Smooth muscle cell of the brain vasculature (primary cell): ENCODE measurements at places on chromosomes 5 and 9.
A peak's percentile ranks its signal among the peaks of the same experiment; 100 is the strongest.

DNA sequence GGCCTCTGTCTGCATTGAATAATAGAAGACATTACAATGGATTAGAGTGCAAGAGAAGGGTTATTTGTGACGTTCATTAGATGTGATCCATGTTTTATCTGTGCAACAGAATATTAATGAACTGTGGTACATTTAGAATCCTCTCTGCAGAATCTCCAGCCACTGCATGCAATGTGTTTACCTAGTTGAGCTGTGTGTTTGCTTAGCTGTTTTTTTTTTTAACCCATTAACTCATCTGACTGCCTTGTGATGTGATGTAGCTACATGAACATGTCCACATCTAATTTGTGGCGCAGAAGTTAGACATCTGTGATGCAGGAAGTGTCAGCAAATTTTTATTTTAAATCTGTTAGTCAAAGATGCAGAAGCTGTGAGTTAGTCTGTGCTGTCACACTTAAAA, 236.9 kb downstream of the CD180 start:
- no peak for DNase-seq

DNA sequence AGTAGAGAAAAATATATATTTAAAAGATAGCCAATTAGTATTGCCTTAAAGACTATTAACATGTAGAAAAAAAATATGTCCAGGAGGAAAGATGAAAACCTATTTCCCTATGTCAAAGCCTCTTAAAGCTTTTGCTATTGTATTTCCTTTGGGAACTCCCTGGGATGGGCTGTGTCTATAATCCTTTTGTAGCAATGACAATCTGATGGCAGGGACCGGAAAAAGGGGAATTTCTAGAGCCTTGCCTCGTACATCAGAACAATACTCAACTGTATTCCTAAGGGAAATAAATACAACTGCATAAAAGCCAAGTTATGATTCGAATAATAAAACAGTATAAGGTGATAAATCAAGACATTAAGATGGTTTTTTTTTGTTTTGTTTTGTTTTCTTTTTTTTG, 257.3 kb downstream of the MLLT3 start:
- no peak for DNase-seq

DNA sequence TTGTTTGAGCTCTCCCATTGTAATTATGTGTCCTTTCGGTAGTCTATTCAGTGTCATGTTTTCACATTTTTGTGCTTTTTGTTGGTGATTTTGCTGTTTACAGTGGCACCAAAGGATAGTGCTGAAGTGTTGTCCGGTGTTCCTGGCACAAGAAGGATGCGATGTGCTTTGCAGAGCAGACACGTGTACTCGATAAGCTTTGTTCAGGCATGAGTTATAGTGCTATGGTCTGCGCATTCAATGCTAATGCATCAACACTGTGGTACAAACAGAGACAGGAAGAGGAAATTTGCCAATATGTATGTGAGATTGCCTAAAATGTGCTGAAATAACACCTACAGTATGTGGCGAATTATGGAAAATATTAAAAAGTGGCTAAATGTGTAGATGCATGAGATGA, 913.4 kb upstream of the ACO1 start:
- no peak for DNase-seq

DNA sequence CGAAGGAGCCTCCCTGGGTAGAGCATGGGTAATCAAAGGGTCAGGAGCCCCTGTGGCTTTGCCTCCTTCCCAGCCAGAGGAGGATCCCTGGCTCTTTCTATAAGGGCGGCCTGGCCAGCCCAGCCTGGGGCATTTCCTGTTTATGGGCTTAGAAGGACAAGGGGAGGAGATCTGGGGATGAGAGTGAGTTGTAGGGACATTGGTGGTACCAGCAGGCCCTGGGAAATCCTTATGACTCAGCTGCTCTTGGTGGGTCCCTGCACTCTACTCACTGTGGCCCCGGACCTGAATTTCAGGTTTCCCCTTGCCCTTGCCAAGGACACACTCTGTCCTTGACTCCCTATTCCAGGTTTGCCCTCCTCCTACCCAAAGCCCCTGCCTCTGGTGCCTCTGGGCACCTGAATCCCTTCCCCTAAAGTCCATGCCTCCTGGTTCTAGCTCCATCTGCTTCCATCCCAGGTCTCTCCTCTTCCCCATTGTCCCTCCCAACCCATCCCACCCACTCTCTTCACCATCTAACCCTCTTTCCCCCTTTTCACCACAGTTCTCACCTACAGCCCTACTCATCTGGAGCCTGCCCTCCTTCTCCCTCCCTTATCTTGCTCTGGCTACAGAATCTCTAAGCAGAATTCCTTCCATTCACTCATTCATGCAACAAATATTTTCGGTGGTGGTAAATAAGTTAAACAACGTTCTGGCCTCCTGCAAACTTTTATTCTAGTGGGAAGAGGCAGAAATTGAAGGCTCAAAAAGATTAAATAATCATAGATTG, 34.9 kb downstream of the PCDH1 start:
- DNase-seq, result no peak

- peak; percentile 3 for DNase-seq
These were observed 15.5 kb upstream of the SLC36A3 start for GRCh38 chr5:151318850-151319732.

- no peak for DNase-seq
These were observed 782 bp upstream of the SKP1 start for GRCh38 chr5:134177369-134178095.

- no peak for DNase-seq
These were observed 140.9 kb upstream of the GAS1 start for GRCh38 chr9:87088192-87088591.

DNA sequence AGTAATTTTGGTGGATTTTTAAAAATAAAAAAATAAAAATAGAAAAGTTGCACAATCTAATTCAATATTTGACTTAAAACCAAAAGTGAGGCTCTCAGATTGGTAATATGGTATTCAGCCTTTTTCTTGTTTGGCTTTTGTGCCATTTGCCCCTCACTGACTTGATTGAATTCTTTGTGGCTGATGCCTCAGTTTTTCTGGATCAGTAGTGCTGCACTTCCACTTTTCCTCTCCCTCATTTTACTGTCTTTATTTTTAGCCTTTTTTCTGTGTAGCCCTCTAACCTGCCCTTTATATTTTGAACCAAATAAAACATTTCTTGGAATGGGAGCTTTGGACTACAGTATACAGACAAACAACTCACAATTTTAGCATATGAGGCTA, 3.8 kb upstream of the MSMP start:
- DNase-seq, result no peak

DNA sequence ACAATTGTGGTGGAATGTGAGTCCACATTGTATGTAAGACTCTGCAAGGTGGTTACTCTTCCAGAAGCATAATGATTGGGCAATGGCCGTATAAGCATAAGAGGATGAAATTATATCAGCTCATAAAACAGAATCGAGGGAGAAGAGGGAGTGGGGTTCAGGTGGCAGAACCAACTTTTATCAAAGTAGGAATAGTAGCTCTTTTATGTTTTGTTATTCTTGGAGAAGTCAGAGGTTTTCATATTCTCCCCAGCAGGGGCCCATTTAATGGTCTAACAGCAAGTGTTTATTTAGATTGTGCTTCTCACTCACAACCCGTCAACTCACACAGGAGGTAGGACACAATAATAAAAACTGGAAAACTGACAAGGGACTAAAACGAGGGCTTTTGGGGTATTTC, 291.3 kb upstream of the CD180 start:
- peak; percentile 28 for DNase-seq

GRCh38 chr5:143539742-143540141, 136.3 kb upstream of the NR3C1 start:
- no peak for DNase-seq

DNA sequence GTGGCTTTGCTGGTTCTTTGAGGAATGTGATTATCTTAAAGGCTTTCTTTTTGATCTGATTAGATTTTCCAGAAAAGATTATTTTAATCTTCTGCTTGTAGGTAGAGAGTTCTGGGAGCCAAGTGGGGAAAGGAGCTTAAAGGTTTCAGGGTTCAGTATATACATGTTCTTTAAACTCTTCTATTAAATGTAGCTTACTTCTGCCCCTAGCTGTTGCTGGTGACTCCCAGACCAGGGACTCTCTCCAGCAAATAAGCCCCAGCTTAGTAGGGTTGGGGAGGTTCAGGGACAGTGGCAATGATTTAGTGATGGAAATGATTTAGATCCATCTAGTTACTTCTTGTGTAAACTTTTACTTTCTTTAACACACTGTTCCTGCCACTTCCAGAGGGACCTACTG, 72.2 kb downstream of the SLC12A2 start:
- DNase-seq, result no peak

- DNase-seq, result no peak
These were observed 36.2 kb downstream of the SPOCK1 start for GRCh38 chr5:137462816-137463520.

DNA sequence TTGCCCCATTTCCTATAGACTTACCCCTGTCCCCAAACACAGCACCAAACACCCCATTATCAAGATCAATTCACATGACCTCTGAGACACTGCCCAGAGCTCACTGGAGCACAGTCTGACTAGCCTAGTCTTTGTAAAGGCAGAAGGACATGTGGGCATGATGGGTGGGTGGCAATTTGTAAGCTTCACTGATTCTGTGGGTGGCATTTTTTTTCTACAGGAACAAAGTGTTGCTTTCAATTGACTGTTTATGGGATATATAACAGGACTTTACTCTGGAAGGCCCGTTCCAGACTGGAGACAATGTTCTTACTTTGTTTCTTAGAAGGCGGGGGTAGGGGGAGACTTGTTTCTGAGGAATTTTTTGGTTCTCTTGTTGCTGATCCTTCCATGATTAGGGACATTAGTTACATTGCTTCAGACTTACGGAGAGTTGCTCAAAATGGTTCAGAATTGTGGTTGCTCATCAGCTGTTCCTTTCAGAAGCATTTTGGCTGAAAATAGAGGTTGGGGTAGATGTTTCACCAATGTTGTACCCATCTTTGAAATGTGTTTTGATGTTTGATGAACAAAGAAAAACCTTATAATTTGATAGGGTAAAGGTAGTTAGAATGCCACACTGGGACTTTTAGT, 20.2 kb downstream of the NNT start:
- no peak for DNase-seq

- no peak for DNase-seq
These were observed 5.5 kb downstream of the FOXB2 start for GRCh38 chr9:77024776-77025545.

DNA sequence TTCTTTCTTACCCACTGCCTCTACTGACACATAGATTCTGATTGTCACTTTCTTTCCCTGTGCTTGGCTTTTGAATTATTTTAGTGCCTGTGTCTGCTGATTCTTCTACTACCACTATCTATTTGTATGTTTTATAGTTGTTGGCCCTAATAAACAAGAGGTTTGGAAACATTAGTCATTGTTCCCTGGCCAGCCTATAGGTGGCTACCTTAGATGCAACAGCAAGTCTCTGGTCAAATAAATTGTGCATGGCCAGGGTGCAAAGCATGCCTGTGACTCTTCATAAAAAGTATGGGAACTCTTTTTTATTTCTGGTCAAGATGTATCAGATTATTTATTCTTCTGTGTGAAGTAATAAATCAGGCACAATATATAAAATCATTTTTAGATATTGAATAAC, 124.4 kb downstream of the PLK2 start:
- no peak for DNase-seq
